ENCODE measurements at places on chromosomes 13 and 19.

DNA sequence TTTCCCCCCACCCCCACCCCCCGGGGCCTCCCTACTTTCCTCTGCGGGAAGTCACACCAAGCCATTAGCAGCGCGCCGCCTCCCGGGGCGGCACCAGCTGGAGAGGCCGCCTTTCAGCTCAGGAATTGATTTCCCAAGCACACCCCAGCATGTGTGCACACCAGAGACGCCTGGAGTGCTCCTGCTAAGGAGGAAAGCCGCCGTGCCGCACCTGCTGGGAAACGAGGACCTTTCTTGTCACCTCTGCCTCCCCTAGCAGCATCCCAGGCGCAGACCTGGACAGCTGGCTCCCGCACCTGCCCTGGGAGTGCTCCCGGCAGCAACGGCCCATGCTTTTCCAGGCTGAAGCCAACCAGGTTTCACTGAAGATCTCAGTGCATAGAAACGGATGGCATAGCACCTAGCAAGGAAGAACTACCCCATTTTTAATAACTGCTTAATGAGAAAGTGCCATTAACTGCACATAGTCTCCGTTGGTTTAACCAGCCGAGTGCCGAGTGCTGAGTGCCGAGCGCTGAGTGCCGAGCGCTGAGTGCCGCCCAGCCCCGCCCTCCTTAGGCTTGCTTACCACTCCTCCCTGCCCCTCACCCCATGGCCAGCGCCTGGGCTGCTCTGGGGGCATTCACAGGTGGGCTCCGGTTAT is 165.0 kb downstream of the USP12 start:
- DNase-seq, result peak; percentile 50

GRCh38 chr13:30321256-30321655 is 13.9 kb upstream of the KATNAL1 start:
- no peak for DNase-seq

DNA sequence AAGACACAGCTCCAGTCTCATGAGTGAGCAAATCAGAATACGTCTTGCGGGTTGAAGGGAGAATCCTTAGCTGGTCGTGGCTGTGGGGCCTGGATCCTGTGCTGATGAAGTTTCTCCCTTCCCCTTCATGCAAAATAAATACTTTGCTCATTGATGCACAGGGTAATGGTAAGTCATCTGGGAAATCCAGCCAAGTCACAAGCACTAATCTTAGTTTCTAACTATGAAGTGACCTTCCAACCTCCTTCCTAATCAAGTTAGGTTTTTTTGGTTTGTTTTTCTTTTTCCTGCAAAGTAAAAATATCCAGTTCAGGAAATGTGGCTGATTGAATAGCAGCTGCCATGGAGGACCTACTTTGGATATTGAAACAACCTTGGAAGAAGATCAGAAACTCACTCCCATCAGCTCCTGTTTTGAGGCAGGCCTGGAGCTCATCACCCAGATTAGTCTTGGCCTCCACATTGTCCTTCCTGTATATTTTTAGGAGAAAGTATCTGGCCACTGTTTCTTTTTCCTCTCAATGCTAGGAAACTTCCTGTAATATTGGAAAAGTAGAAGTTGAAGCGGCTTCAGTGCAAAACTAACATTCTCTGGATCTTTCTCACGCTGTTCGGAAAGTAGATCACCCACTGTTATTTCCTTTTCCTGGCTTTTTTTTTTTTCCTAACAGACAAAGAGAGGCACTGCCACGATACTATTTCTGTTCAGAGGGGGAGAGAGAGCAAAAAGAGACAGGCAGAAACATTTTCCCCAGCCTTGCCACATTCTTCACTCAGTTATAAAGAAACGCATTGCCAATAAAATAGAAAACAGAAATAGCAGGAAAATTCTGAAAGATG is 12.3 kb upstream of the ARL11 start:
- DNase-seq, result no peak

DNA sequence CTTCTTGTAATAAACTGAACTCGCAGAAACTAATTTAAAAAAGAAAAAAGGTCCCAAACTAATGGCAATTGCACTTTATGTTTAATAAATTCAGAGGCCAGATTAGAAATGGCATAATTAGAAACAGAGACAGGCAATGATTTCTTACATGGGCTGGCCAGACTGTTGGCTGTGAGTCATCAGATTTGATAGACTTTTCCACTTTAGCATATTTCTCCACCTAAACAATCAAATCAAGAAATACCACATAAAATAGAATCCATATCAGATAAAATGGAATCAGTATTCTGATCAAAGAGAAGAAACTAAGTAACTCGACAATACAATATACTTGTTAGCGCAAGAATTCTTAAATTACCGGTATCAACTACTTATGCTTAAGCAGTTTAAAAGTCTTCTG is 29.0 kb downstream of the EXOSC8 start:
- no peak for DNase-seq

- no peak for DNase-seq
Measured at GRCh38 chr13:52359534-52359933, 46.4 kb downstream of the THSD1 start.

GRCh38 chr19:8695911-8696310 is 2.7 kb downstream of the ACTL9 start:
- DNase-seq, result no peak

GRCh38 chr19:9875796-9876195 is 40.7 kb downstream of the PIN1 start:
- no peak for DNase-seq

- DNase-seq, result no peak
Measured at GRCh38 chr19:6038634-6039405, 60.9 kb upstream of the RANBP3 start.

GRCh38 chr13:71632206-71632605 is 234.8 kb downstream of the DACH1 start:
- DNase-seq, result no peak

GRCh38 chr19:27794494-27795042 is 1418.4 kb downstream of the UQCRFS1 start:
- peak; percentile 28 for DNase-seq

DNA sequence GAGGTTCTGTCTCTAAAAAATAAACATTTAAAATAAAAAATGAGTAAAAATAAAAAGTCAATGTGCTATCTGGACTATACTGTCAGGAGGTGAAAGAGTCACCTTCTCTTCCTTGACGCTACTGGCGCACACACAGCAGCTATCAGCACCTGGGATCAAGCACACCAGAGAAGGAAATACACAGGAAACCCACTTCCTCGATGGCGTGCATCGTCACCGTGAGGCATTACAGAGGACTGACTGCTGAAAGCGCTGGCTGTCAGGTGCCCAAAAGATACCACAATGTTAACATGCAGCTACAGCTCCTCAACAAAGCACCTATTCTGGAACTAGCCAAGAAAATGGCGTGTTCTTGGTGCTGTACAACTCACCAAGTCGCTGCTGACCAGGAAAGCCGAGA is 6.1 kb downstream of the SLC35E1 start:
- no peak for DNase-seq

GRCh38 chr19:12652219-12652618 is 14.3 kb downstream of the MAN2B1 start:
- no peak for DNase-seq

- DNase-seq, result no peak
Measured at GRCh38 chr13:35818633-35819067, 312.5 kb downstream of the DCLK1 start.

DNA sequence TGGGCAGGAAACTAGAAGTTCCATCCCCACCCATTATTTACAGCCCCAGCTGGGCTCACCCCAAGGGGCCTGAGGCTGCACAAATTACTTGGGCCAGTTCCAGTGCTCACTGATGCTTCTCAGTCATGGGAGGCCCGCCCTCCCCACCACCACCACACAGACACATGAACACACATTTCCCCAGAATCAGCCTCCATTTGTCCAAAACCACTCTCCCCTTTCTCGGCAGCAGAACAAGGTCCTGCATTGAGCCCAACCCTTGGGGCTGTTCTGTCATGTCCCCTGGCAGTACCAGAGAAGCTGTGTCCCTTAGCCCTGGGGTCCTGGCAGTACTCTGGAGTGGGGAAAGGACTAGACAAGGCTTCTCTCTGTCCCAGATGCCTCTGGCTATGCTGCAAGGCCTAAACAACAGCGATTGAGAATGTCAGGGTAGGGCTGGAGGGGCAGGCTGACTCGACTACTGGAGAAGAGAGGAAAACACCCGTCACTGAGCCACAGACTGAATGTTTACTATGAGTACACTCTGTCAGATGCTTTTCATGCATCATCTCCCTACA is 21.8 kb downstream of the SAMD4B start:
- no peak for DNase-seq

DNA sequence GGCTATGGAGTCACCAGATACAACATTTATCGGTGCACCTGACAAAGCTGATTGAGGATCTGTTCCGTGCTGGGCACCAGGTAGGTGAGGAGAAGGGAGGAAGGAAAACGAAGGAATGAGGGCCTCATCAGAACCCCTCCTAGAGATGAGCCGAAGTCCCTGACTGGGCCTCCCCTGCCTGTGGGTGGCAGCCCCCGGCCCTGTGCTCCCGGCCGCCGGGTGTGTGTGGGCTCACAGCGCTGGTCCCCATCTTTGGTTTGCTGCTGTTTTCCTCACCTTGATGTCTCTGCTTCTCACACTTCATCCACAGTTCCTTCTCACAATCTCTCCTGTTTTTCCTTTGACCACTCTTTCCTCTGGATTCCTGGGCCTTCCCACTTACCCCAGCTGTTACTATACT is 32.8 kb downstream of the TMED1 start:
- DNase-seq, result no peak

DNA sequence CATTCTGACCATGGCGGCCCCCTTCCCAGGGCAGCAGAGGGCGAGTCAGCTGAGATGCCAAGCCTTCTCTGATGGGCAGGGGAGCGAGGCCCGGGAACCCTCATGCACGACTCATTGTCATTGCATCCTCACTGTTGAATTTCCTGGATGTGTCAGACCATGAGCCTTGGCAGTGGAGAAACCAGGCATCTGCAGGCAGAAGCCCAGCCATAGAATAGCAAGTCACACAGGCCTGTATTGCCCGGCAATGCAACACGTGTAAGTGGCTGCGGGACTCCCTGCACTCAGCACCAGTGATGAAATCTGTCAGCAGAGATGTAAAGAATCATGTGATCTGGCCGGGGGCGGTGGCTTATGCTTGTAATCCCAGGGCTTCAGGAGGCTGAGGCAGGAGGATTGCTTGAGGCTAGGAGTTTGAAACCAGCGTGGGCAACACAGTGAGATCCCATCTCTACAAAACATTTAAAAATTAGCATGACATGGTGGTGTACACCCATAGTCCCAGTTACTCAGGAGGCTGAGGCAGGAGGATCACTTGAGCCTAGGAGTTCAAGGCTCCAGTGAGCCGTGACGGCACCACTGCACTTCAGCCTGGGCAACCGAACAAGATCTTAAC is 199.7 kb downstream of the KATNAL1 start:
- no peak for DNase-seq

DNA sequence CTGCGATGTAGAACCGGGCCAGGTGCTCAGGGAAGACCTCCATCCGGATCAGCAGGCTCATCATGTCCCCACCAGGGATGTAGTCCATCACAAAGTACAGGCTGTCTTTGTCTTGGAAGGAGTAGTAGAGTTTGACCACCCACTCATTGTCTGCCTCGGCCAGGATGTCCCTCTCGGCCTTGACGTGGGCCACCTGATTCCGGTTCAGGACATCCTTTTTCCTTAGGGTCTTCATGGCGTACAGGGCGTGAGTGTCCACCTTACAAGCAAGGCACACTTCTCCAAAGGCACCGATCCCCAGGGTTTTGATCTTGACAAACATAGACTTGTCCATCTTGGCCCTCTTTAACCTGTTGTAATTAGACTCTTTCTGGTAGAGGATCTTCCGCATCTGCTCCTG is 78.0 kb downstream of the LATS2 start:
- DNase-seq, result no peak

DNA sequence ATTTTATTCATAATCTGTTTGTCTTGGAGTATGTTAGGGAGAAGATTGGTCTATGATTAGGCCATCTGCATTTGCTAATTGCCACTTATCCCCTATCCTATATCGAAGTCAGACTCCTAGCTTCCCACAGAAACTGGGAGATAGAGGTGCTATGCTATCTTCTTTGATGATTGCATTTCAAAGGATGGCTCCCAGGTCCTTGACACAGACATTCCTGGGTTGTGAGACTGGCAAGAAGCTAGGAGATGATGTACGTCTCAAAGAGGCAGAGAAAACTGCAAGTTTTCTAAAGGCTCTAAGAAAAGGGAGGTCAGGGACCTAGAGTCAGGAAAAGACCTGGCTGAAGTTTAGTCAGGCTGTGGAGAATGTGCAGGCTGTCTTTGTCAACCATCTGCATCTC is 1251.9 kb downstream of the PCDH17 start:
- no peak for DNase-seq

- no peak for DNase-seq
Measured at GRCh38 chr19:9917321-9917720, 19.0 kb downstream of the OLFM2 start.

DNA sequence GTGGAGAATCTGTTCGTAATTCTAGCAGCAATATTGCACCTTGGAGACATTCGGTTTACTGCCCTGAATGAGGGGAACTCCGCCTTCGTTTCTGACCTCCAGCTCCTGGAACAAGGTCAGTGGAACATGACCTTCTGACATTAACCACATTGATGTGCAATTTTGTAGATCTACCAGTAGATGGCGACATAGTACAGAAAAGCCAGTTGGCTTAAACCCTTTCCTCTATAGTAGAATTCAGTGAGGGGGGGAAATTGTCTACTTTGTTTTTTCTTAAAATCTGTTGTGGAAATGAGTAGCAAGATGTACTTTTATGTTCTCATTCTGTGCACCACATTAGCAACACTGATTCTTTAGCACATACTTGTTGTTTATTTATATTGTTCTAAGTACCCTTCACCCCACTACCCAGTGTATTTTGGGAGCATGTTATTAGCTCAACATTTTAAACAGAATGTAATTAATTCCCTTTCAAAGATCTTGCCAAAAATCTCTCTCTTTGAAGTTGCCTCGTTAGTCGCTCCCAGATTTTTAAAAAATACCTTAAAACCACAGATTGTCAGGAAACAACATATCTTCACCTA is 332.2 kb downstream of the MYO16 start:
- no peak for DNase-seq

DNA sequence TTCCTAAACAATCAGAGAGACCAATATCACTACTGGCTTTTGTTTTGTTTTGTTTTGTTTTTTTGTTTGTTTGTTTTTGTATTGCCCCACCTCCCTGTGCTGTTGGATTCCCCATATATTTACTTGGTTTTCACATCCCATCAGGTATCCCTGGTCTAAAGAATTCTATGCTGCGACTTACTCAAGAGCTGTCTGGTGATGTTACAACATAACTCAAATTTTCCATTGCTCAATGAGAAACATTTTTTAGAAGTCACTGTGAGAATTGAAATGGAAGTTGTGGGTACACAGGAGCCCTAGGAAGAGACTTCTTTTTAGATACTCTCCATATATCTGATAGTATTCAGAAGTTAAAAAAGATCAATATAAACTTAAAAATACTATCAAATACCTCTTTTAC is 181.4 kb downstream of the KLF5 start:
- DNase-seq, result no peak

GRCh38 chr13:73966331-73966730 is 167.9 kb downstream of the KLF12 start:
- DNase-seq, result no peak

- no peak for DNase-seq
Measured at GRCh38 chr19:23343434-23344010, 51.7 kb downstream of the ZNF91 start.

- no peak for DNase-seq
Measured at GRCh38 chr13:109744512-109745051, 41.8 kb downstream of the IRS2 start.

- DNase-seq, result no peak
Measured at GRCh38 chr19:29410601-29411000, 115.2 kb upstream of the VSTM2B start.

GRCh38 chr19:42239544-42240220 is 2.7 kb downstream of the GSK3A start:
- no peak for DNase-seq

GRCh38 chr13:113049521-113049941 is 56.1 kb upstream of the F7 start:
- no peak for DNase-seq

GRCh38 chr13:34247596-34247995 is 429.6 kb downstream of the RFC3 start:
- no peak for DNase-seq
